ENCODE measurements at places on chromosomes 7 and 10. TPM values are rescaled to one million over a fixed set of nuclear protein-coding genes. Genes with fewer than 3 reads are reported as not detected.
A peak's percentile ranks its signal among the peaks of the same experiment; 100 is the strongest.

Gene MTPN
- total RNA-seq: 118 TPM

Gene AP4M1
- 12.2 TPM for total RNA-seq

Gene KCND2
- not detected for total RNA-seq

Gene PTN
- total RNA-seq: 0.11 TPM

Gene CCL26
- total RNA-seq: 0.89 TPM

Gene BHLHA15
- total RNA-seq: 0.41 TPM

Gene SFTPD
- not detected for total RNA-seq

Gene CNOT4
- 19.3 TPM for total RNA-seq

Gene ANKRD2
- 0.18 TPM for total RNA-seq

Gene C10orf95
- total RNA-seq: 0.32 TPM

Gene PLA2G12B
- not detected for total RNA-seq

- no peaks in the 10 kb centered on the region for H3K36me3 ChIP-seq
- H3K27ac ChIP-seq: no peak overlapping the region
- H3K27me3 ChIP-seq: no peaks in the 10 kb centered on the region
- no peak for DNase-seq
- no peak overlapping the region for H3K4me3 ChIP-seq
Observed at GRCh38 chr10:79380125-79380945, 33.1 kb downstream of the PPIF start.

DNA sequence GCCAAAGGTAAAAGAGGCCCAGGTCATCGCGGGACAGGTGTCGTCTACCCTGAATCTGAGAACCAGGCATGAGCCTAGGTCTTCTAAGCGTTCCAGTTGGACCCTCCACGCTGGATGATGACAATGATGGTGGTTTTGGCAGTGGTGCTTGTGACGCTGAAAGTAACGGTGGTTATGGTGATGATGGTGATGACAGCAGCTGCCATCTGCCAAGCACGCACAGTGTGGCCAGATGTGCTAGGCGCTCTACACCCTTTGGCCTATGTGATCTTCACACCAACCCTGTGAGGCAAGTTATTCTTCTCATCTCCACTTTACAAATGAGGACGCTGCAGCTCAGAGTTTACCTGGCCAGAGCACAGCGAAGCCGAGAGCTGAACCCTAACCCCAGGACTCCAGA, 93.9 kb downstream of the FAM53B start:
- H3K36me3 ChIP-seq: peaks cover 18% of the 10 kb centered on the region
- H3K27ac ChIP-seq: peak overlapping the region; percentile 64
- H3K4me1 ChIP-seq: peaks cover 57% of the 10 kb centered on the region
- no peak overlapping the region for H3K4me3 ChIP-seq
- DNase-seq: no peak
- H3K27me3 ChIP-seq: no peaks in the 10 kb centered on the region

DNA sequence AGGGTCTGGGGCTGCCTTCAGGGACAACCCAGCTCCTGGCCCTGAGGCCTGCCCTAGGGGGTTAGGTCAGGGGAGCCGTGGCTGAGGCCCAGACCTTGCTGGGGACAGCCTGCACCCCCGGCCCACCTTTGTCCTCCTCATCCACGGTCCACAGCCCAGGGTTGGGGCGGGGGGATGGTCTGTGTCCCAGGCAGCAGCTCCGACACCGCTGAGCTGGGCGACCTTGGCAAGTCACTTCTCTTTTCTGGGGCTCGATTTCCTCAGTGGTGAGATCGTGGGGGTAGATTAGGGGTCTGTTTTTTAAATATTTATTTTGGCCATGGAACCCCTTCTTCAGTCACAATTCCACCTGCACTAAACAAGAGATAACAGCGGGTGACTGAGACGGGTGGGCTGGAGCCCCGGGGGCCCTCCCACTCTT, 30.9 kb downstream of the DNAJB12 start:
- no peak for DNase-seq
- no peak overlapping the region for H3K4me3 ChIP-seq
- H3K36me3 ChIP-seq: peaks cover 12% of the 10 kb centered on the region
- peaks cover 57% of the 10 kb centered on the region for H3K4me1 ChIP-seq
- no peaks in the 10 kb centered on the region for H3K27me3 ChIP-seq

GRCh38 chr7:42065942-42066341, 171.1 kb downstream of the GLI3 start:
- no peaks in the 10 kb centered on the region for H3K4me1 ChIP-seq
- no peak for DNase-seq
- H3K27me3 ChIP-seq: no peaks in the 10 kb centered on the region
- no peak overlapping the region for H3K27ac ChIP-seq
- no peaks in the 10 kb centered on the region for H3K36me3 ChIP-seq

DNA sequence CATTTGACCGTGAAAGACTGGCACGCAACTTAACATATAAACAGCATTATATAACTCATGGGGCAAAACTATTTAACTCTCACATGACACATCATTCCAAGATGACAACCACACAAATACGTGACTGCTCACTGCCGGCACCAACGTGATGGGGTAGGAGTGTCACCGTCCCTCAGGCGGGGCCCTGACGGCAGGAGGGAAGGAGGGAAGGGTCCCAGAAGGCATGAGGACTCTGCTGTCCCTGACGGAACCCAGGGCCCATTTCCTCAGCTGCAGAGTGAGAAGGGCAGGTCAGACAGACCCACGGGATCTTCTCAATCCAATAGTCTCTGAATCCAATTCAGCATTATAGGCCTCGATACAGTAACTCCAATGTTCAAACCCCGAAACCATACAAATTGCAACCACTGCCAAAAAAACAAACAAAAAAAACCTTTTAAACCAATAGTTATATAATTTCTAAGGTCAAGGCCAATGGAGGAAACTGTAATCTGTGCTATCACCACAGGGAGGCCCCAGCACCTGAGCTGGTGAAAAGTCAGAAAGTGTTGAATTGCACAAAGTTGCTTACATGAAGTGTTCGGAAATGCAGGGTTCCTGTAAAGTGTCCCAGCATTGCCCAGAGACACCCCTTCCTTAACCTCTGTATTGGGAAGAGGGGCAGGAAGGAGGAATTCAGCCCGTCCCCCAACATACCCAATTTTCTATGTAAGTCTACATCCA, 137.4 kb downstream of the TNS3 start:
- no peak overlapping the region for H3K27ac ChIP-seq
- no peaks in the 10 kb centered on the region for H3K27me3 ChIP-seq
- no peak overlapping the region for H3K4me3 ChIP-seq
- no peaks in the 10 kb centered on the region for H3K36me3 ChIP-seq

GRCh38 chr7:101075646-101076045, 9.6 kb upstream of the TRIM56 start:
- no peak overlapping the region for H3K4me3 ChIP-seq
- peaks cover 4% of the 10 kb centered on the region for H3K4me1 ChIP-seq
- H3K27me3 ChIP-seq: peaks cover 10% of the 10 kb centered on the region
- no peak overlapping the region for H3K27ac ChIP-seq
- no peaks in the 10 kb centered on the region for H3K36me3 ChIP-seq
- DNase-seq: no peak

DNA sequence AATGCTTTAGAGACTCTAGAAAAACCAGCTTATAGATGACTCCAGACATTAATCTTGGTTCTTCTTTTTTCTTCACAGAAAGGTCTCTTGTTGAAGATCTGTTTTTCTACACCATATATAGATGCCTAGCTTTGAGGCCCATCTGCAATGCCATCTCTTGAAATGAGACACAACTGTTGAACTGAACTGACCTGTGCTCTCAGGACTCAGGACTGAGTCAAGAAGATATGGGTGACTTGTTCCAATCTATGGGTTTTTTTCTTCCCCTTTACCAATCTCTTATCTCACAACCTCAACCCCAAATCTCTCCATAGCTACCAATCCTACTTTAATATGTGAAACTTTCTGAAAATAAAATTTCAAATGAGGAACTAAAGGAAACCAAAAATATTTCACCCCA, 194.7 kb downstream of the SNX13 start:
- no peak for DNase-seq
- no peak overlapping the region for H3K4me3 ChIP-seq
- H3K4me1 ChIP-seq: no peaks in the 10 kb centered on the region
- no peak overlapping the region for H3K27ac ChIP-seq

DNA sequence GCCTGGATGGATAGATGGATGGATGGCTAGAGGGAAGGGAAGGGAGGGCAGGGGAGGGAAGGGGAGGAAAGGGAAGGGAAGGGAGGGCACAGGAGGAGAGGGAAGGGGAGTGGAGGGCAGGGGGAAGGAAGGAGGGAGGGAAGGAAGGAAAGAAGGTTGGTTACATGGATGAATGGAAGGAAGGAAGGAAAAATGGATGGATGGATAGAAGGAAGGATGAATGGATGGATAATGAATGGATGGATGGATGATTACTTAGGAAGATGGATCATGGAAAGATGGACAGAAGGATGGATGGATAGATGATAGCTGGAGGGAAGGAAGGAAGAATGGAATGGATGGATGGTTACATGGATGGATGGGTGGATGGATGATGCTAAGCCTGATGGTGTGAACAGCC, 451.7 kb upstream of the FOXK1 start:
- no peaks in the 10 kb centered on the region for H3K27me3 ChIP-seq
- no peak overlapping the region for H3K4me3 ChIP-seq
- no peaks in the 10 kb centered on the region for H3K4me1 ChIP-seq
- no peak overlapping the region for H3K27ac ChIP-seq

- DNase-seq: no peak
- H3K27ac ChIP-seq: no peak overlapping the region
- peaks cover 28% of the 10 kb centered on the region for H3K4me1 ChIP-seq
- no peak overlapping the region for H3K4me3 ChIP-seq
Observed at GRCh38 chr10:24718031-24718855, 5.4 kb downstream of the ARHGAP21 start.

DNA sequence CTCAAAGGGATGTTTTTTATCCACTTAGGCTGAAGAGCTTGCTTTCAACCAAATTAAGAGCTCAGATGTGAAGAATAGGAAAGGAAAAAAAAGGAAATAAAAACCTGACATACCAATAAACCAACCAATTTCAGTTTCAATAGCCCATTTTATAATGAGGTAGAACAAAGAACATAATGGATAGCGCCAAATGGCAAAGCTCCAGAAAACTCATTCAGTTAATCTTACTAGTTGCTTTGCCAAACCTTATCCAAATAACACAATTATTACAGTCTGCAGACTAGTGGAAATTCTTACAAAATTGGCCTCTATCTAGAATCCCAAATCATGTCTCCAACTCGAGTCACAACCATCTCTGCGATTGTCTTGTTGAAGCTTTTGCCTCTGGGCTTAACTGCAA, 337.0 kb downstream of the CRPPA start:
- no peak for DNase-seq
- H3K27ac ChIP-seq: no peak overlapping the region
- no peaks in the 10 kb centered on the region for H3K4me1 ChIP-seq
- no peak overlapping the region for H3K4me3 ChIP-seq
- H3K36me3 ChIP-seq: no peaks in the 10 kb centered on the region
- no peaks in the 10 kb centered on the region for H3K27me3 ChIP-seq

GRCh38 chr7:143233816-143234532, 12.1 kb downstream of the TAS2R40 start:
- peaks cover 1% of the 10 kb centered on the region for H3K4me1 ChIP-seq
- no peak overlapping the region for H3K4me3 ChIP-seq

DNA sequence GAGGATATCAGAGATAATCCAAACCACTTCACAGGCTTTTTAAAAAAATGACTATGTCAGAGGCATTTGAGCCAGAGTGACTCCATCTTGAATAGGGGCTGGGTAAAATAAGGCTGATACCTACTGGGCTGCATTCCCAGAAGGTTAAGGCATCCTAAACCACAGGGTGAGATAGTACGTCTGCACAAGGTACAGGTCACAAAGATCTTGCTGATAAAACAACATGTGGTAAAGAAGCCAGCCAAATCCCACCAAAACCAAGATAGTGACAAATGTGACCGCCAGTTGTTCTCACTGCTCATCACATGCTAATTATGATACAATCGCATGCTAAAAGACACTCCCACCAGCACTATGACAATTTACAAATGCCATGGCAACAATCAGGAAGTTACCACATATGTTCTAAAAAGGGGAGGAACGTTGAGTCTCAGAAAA, 177.5 kb downstream of the RAPGEF5 start:
- H3K4me3 ChIP-seq: no peak overlapping the region
- peaks cover 8% of the 10 kb centered on the region for H3K36me3 ChIP-seq
- H3K27me3 ChIP-seq: peaks cover 14% of the 10 kb centered on the region
- DNase-seq: no peak
- H3K27ac ChIP-seq: no peak overlapping the region

GRCh38 chr7:11232462-11232861, 258.8 kb downstream of the PHF14 start:
- H3K4me1 ChIP-seq: no peaks in the 10 kb centered on the region
- H3K4me3 ChIP-seq: no peak overlapping the region
- no peak for DNase-seq
- H3K27me3 ChIP-seq: peaks cover 4% of the 10 kb centered on the region
- H3K27ac ChIP-seq: no peak overlapping the region

DNA sequence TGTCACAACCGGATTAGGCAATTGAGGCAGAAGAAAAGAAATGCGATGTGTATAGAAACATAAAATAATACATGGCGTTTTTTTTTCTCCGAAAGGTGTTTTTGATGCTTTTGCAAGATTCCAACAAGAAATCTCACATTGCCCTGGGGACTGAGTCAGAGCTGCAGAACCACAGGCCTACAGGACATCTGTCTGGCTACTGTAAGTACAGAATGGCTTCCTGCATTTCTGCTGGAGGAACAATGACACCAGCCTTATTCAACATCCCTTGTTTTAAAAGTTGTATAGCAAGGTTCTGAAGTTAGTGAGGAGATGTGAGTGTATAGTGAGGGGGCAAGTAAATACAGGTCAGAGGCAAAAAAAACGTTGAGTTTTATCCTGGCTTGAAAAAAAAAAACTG, 256.4 kb downstream of the ABCA13 start:
- DNase-seq: no peak
- H3K4me3 ChIP-seq: no peak overlapping the region
- H3K36me3 ChIP-seq: no peaks in the 10 kb centered on the region
- H3K27me3 ChIP-seq: no peaks in the 10 kb centered on the region
- no peak overlapping the region for H3K27ac ChIP-seq

DNA sequence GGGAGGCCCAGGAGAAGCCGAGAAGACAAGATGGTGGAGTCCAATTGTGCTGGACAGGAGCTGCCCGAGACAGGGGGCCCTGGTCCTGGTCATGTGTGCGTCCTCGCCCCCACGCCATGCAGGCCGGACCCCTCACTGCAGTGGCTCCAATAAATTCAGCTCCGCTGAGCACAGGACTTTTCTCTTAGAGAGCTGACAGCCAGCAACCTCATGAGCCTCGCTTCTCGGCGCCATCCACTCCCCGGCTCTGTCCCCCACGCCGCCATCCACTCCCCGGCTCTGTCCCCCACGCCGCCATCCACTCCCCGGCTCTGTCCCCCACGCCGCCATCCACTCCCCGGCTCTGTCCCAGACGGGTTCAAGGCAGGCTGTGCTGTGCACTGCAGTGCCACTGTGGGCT, 2.8 kb upstream of the UTF1 start:
- H3K27ac ChIP-seq: no peak overlapping the region
- DNase-seq: no peak
- peaks cover 19% of the 10 kb centered on the region for H3K4me1 ChIP-seq
- H3K4me3 ChIP-seq: no peak overlapping the region
- H3K27me3 ChIP-seq: peaks cover 29% of the 10 kb centered on the region
- H3K36me3 ChIP-seq: no peaks in the 10 kb centered on the region

DNA sequence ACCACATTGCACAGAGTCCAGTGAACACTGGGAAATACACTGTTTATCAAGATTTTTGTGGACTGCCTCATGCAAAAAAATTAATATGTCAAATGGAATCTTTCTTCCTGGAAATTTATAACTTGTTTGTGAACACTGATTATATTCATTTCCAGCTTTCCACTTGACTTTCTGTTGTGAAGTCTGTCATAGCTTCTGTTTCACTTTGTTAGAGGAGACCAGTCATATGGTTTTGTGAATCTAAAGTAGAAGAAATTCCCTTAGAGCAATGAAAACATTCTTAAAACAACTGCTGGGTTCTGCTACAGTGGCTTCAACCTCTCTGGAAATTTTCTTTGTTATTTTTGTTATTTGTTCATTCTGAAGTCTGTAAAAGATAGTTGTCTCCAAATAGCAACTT, 349.5 kb upstream of the NFE2L3 start:
- no peak for DNase-seq
- peaks cover 6% of the 10 kb centered on the region for H3K27me3 ChIP-seq
- no peak overlapping the region for H3K4me3 ChIP-seq
- H3K27ac ChIP-seq: no peak overlapping the region
- peaks cover 1% of the 10 kb centered on the region for H3K4me1 ChIP-seq
- no peaks in the 10 kb centered on the region for H3K36me3 ChIP-seq

All from activated T-helper 2 cell treated with anti-CD3 and anti-CD28 coated beads, Interferon-gamma antibody, Interleukin-2, Interleukin-4, amounts not matched to agents 10 μg/mL and 5 μg/mL and 100 μg/mL, durations not matched to agents 14 hours and 24 hours and 36 hours (primary cell).